Upper lobe of right lung (tissue), 1 donor: ENCODE measurements at places on chromosomes 7 and 10. TPM values are rescaled to one million over a fixed set of nuclear protein-coding genes. Genes with fewer than 3 reads are reported as not detected.
A peak's percentile ranks its signal among the peaks of the same experiment; 100 is the strongest.

Gene ACTR3C
- 20.1 TPM for total RNA-seq

Gene IKZF5
- total RNA-seq, result 19.9 TPM

DNA sequence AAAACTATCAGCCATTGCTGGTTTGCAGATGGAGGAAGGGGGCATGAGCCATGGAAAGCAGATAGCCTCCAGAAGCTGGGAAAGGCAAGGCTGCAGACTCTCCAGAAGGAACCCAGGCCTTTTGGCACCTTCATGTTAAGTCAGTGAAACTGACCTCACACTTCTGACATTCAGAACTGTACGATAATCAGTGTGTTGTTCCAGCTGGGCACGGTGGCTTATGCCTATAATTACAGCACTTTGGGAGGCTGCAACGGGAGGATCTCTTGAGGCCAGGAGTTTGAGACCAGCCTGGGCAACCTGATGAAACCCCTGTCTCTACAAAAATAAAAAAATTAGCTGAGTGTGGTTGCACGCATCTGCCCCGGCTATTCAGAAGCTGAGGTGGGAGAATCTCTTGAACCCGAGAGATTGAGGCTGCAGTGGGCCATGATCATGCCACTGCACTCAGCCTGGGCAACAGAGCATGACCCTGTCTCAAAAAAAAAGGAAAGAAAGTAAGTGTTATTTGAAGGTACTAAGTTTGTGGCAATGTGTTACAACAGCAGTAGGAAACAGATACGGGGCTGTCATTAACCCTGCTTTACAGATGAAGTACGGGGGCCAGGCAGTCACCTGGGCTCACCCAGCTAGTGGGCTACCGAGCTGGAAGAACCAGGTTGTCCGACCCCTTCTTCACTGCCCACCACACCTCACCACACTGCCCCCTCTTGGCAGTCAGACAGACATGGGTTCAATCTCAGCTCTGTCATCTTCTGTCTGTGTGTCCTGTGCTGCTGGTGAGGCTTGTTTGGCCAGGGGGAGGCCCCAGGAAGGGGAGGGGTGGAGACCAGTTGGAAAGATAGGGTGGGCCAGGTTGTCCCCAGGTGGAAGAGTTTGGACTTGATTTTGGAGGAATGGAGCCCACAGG lies 18.3 kb downstream of the CHST3 start:
- DNase-seq, result no peak

GRCh38 chr7:158840604-158841003 lies 11.3 kb upstream of the ESYT2 start:
- no peak for DNase-seq

DNA sequence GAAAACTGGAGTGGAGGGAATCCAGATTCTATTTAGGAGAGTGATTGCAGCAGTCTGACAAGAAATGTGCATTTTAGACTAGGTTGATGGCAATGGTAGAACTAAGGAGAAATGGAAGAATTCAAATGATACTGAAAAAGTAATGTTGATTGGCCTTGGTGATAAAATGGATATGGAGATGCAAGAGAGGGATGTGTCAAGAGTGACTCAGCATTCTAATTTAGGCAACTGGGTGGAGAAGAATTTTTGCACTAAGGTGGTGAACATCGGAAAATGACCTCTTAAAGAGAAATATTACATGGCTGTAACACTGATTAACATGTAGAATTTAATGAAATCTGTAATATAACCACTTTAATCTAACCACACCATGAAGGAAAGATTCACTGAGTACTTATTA lies 806.5 kb downstream of the PHTF2 start:
- no peak for DNase-seq

DNA sequence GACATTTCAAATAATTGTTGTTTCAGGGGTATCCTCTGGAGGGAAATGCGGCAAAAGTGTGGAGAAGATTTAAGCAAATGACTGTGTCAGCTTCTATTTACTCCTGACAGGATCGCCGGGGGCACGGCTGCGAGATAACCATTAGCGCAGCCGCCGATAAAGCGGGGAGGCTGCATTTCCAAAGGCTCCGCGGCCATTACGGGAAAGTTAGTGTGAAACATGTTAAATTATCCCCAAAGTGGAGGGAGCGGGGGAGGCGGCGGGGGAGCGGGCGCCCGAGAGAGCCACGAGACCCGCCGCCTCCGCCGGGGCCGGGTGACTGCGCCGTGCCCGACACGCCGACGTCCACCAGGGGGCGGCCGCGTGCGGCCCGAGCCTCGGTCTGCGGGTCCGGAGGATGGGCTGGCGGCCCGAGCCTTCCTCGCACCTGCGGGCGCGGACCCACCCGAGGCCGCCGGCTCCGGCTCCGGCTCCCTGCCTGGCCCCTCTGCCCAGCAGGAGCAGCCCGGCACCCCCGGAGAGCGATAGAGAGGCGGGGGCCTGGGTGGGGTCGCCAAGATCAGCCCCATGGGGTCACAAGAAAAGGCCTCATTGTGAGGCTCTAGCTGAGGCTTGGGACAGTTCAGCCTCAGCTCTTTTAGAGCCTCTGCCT lies 74.4 kb upstream of the PAX2 start:
- DNase-seq, result peak; percentile 72

- no peak for DNase-seq
Observed at GRCh38 chr10:107546284-107546683, 381.8 kb upstream of the SORCS1 start.

- no peak for DNase-seq
Observed at GRCh38 chr7:96182424-96183158, 139.3 kb downstream of the SLC25A13 start.

GRCh38 chr10:109966961-109967738 lies 40.6 kb upstream of the ADD3 start:
- no peak for DNase-seq

DNA sequence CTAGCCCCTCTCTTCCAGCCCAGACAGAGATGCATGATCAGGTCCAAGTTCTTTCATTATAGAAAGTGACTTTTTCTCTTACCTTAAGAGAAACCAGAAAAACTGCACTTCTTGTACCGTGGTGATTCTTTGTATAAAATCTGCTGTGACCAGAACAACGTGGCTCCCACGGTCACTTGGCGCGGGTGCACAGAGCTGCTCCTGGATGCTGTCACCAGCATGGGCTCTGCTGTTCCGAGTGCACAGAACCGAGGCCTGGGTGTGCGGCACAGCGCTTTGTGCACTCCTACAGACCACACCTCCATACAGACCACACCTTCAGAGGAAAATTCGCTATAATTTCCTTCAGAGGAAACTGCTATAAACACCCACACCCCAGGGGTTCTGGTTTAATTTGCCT lies 26.0 kb downstream of the VIPR2 start:
- DNase-seq, result peak; percentile 31
